ENCODE measurements at places on chromosomes 2 and 18.

DNA sequence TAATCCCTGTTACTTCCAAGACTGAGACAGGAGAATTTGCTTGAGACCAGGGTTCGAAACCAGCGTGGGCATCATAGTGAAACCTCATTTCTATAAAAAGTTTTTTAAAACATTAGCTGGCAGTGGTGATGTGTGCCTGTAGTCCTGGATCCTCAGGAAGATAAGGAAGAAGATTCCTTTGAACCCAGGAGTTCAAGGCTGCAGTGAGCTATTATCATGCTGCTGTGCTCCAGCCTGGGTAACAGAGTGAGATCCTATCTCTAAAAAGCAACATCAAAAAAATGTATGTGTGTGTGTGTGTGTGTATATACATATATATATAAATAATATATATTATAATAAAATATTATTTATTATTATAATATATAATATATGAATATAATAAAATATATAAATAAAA lies 1417.6 kb upstream of the CDH2 start:
- DNase-seq, result no peak

GRCh38 chr2:127164761-127165538 lies 55.1 kb downstream of the CYP27C1 start:
- no peak for DNase-seq

DNA sequence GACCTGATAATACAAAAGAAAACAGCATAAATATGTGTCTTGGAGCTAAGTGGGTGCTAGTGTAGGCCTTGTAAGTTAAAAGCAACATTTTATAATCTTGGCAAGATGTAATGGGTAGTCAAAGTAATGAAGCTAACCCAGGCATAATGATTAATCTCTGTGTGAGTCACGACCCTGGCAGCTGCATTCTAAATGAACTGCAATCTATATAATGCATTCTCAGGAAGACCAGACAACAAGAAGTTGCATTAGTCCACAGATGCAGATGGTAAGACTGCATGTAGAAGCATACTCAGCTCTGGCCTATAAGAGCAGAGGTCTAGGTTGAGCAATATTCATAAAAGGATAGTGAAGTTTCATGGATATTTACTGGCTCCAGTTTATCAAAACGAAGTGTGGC lies 85.6 kb upstream of the ETAA1 start:
- no peak for DNase-seq

GRCh38 chr18:66344227-66344626 lies 259.7 kb downstream of the CDH19 start:
- no peak for DNase-seq

- DNase-seq, result no peak
Measured at GRCh38 chr2:70111752-70112591, 24.7 kb downstream of the PCBP1 start.

DNA sequence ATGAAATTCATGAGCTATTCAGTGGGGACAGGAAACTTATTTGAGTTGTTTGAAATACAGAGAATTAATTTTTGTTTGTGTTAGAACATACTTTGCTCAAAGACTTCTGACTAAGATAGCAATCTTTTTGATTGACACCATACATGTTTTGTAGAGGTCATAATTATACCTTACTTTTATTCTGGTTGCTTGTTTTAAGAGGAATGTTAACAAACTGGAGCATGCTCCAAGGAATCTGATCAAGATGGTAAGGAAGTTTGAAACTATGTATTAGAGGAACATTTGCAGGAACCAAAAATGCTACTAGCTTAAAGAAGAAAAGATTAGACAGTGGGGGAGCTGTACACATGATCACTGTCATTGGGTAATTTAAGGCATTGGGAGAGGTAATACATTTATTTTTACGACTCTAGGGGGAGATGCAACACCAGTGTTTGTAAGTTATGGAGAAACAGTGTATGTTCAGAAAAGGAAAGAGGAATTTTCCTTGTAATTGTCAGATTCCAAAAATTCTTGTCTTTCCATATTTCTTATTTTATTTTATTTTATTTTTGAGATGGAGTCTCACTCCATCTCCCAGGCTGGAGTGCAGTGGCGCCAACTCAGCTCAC lies 8.0 kb downstream of the AGFG1 start:
- no peak for DNase-seq

- DNase-seq, result no peak
Measured at GRCh38 chr2:88245109-88245508, 75.0 kb downstream of the THNSL2 start.

DNA sequence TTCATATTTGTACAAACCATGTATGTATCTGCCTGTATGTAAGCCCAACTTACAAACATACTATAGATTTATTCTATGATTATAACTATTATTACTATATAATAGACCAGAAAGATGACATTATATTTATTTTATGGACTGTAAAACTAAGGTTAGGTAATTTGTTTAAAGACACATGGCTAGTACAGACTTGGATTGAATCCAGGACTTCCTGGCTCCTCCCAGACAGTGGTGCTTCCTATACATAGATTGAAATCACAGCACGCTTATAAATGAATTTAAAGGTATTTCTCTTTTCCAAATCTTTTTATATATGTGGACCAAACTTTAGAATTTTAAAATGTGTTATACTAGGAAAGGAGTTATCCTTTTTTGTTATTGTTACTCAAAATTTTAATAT lies 151.6 kb upstream of the MYO3B start:
- DNase-seq, result no peak

GRCh38 chr2:237171396-237171795 lies 85.7 kb downstream of the COPS8 start:
- no peak for DNase-seq

DNA sequence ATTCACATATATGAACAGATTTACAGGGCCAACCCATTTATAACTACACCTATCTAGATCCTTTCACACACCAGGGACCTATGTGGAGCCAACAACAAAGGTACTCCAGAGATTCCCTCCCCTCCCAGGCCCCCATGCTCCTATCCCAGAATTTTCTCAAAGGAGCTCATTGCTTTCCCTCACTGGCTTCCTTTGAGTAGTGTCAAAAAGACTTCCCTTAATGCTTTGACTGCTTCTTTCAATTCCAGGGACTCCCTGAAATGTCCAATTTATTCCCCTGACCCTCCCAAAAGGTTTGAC lies 46.6 kb downstream of the IKZF2 start:
- no peak for DNase-seq

DNA sequence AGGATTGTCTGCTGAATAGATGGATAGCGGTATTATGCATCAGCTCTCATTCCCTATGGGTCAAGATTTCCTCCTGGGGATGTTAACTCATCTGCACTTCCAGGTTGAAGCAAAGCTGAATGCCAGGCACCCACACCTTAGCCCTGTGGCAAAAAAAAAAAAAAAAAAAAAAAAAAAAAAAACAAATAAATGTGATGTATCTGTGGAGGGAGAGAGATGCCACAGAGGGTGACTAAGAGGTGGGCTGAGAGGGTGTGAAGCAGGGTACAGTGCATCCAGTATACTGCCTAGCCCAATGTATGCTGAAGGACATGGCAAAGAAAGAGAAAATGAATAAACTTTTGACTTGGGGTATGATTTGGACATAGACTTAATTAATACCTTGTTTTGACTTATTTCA lies 91.4 kb downstream of the COPS8 start:
- DNase-seq, result no peak

GRCh38 chr2:171566057-171566456 lies 43.8 kb downstream of the CYBRD1 start:
- no peak for DNase-seq
